ENCODE measurements at places on chromosomes 16 and 17.

DNA sequence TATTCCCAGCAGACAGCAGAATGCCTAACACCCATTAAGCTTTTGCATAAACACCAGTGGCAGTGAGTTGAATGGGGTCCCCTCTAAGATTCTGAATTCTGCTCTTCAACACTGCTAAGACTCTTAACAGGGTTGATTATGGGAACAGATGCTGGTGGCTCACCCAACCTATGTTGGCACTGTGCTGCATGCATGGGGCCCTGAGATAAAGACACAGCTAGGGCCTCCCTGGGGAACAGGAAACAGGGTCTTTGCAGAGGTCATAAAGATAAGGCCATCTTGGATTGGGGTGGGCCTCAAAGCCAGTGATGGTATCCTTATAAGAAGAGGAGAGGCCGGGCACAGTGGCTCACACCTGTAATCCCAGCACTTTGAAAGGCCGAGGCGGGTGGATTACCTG, 190.8 kb downstream of the SLC39A11 start:
- no peak for DNase-seq

DNA sequence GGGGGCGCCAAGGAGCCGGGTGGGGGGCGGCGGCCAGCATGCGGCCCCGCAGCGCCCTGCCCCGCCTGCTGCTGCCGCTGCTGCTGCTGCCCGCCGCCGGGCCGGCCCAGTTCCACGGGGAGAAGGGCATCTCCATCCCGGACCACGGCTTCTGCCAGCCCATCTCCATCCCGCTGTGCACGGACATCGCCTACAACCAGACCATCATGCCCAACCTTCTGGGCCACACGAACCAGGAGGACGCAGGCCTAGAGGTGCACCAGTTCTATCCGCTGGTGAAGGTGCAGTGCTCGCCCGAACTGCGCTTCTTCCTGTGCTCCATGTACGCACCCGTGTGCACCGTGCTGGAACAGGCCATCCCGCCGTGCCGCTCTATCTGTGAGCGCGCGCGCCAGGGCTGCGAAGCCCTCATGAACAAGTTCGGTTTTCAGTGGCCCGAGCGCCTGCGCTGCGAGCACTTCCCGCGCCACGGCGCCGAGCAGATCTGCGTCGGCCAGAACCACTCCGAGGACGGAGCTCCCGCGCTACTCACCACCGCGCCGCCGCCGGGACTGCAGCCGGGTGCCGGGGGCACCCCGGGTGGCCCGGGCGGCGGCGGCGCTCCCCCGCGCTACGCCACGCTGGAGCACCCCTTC, 484 bp downstream of the FZD2 start:
- no peak for DNase-seq

DNA sequence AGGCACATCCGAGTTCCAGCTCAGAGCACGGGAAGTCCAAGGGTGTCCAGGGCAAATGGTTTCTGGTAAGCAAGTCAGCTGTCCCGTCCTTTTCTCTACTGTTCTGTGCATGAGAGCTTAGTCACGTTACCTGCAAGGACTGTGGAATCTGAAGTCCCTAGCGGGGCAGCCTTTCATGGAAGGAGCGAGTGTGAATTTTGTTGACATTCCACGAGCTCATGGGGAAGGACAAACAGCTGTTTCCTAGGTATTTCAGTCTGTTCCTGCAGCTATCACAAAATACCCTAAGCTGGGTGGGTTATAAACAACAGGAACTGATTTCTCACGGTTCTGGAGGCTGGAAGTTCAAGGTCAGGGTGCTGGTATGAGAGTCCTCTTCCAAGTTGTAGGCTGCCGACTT, 109.2 kb downstream of the SDR42E1 start:
- no peak for DNase-seq

GRCh38 chr17:80519091-80519781, 25.4 kb upstream of the RPTOR start:
- DNase-seq, result no peak

- DNase-seq, result no peak
Observed at GRCh38 chr17:57577751-57578607, 167.1 kb downstream of the CCDC182 start.

- DNase-seq, result no peak
Observed at GRCh38 chr17:64103391-64104364, 26.3 kb downstream of the ERN1 start.

GRCh38 chr16:86211800-86212199, 298.5 kb upstream of the FOXF1 start:
- no peak for DNase-seq

- DNase-seq, result peak; percentile 14
Observed at GRCh38 chr16:75279305-75279704, 27.9 kb upstream of the BCAR1 start.

- no peak for DNase-seq
Observed at GRCh38 chr17:82237083-82237745, 8.4 kb downstream of the SLC16A3 start.

DNA sequence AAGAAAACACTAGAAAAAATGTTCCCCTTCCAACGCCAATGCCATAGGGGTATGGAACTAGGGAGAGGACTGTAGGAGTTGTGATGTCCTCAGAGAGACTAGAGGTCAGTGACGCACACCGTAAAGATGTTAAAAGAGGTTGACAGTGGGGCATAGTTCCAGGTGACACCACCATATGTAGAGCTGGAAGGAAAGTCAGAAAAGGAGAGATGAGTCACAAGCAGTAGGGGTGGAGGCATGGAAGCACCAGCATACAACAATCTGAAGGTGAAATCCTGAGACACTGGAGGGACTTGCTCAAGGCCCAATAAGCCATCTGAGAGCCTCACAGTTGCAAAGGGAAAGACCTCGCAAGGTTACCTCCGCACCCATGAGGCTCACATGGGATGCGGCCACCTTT, 76.0 kb downstream of the ZNF18 start:
- no peak for DNase-seq

All from NCI-H446 treated with DMSO at 0.1 percent for 48 hours (cell line).